ENCODE measurements at places on chromosomes 16 and 17.
A peak's percentile ranks its signal among the peaks of the same experiment; 100 is the strongest.

DNA sequence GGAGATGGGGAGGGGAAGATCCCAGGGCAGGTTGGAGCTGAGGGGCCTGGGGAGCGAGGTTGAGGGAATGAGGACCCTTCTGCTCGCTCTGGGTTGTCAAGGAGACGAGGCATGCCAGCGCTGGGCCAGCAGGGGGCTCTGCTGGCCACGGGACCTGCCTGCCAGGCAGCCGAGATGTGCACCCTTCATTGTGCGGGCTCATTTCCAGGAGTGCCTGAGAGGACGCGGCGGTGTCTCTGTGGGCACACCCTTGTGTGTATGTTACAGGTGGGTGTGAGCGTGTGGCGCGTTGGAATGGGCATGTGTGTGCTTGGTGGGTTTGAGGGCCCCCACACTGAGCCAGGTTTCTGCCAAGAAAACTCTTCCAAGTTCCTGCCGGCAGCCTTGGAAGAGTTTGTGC is 15.9 kb downstream of the ARHGAP23 start:
- peak; percentile 45 for DNase-seq

- no peak for DNase-seq
Observed at GRCh38 chr17:75816693-75817092, 27.5 kb downstream of the UNC13D start.

DNA sequence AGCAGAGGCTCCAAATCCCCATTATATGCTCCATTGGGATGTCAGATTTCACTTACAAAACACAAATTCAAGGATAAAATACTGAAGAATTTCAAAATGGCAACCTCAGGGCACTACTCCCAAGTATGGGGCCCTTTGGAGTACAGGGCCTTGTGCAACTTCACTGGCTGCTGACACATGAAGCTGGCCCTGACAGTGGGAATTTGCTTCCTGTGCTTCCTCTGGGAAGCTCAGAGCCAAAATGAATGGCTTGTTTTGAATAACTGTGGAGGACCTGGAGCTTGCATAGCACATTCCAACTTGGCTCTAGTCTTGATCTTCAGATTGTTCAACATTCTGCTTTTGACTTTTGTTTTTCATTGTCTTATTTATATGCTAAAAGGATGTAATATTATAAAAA is 52.3 kb upstream of the HNF1B start:
- DNase-seq = no peak

DNA sequence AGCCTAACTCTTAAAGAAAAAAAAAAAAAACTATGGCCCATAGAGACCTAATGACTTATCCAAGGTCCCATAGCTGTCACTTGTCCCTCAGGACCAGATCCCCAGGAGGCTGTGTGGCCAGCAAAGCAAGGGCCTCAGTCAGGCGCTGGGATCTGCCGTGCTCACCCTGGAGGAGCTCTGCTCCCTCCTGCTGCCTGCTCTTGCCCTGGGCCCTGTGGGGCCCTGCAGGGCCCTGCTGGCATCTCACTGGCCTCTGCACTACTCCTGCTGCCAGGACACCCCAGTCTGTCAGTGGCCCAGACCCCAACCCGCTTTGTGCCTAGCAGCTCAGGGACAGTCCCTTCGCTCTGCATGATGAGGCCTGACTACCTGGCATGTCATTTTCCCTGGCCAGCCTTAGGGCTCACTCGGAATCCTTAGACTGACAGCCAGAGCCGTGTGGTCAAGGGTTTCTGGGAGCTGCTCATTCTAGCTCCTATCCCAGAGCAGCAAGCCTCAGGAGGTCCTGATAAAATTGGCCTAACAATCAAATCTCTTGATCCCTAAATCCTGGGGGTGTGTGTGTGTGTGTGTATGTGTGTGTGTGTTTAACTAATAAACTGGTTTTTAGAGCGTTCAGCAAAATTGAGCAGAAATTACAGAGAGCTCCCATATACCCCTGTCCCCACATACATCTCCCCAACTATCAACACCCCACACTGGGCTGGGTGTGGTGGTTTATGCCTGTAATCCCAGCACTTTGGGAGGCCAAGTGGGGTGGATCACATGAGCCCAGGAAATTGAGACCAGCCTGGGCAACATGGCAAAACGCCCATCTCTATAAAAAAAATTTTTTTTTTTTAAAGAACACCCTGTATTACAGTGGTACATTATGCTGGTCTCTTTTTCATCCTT is 21.7 kb downstream of the KATNIP start:
- no peak for DNase-seq

DNA sequence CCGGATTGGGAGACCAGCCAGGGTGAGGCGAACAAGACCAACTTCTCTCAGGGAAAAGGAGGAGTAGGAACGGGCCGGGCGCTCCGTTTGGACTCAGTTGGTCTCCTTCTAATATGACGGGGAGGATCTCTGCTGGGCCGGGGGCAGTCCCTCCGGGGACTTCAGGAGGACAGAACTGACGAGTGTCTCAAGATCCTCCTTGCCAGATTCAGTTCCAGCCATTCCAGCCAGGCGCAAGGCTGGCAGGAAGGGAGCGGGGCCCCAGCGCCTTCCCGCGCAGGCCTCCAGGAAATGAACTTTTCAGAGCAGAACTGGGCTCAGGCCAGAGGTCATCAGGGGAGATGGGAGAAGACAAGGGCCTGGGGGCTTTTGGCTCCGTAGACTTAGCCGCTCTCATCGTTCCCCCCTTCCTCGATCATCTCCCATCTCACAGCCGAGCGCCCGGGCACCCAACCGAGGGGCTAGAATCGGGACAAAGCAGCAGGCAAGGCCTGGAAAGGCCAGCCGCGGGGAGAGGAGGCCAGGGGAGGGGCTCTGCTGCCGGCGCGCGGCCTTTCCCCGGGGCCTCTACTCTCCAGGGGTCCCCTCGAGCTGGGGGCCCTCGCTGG is 1.6 kb downstream of the ZNF423 start:
- DNase-seq = no peak

- no peak for DNase-seq
Observed at GRCh38 chr17:949623-950303, 29.8 kb downstream of the NXN start.

DNA sequence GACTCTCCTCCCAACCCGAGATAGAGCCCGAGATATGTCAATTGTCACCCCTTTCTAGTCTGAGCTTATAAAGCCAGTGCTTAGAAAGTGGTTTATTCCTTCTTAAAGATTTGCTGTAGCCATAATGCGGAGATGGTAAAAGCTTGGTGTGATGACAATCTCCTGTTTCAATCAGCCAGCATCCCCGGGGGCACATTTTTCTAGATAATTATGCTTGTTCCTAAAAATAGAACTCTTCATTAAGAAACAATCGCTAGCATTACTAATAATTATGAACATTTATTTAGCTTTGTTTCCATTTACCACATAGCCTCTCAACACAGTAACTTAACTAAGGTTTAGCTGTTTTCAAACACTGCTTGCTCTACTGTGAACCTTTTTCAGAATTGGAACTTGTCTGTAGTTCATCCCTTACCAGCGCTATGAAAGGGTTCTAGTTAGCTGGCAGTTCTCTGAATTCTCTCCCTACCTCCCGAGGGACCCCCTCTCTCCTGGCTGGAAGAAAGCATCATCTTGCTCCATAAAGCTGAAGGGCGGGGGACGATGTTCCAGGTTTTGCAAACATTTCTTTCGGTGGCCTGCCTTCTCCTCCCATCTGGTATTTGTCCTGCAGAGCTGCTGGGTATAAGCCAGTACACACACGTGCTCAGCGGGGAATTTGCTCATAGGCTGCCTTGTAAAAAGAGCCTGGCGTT is 922 bp upstream of the MRPL58 start:
- no peak for DNase-seq

- no peak for DNase-seq
Observed at GRCh38 chr16:81703177-81704155, 75.6 kb upstream of the PLCG2 start.

GRCh38 chr17:58268326-58268725 is 12.4 kb downstream of the MPO start:
- no peak for DNase-seq

- DNase-seq = no peak
Observed at GRCh38 chr16:3122926-3123570, 10.7 kb downstream of the ZNF205 start.
